ENCODE measurements at places on chromosomes 4 and X.

- no peaks in the 10 kb centered on the region for H3K27me3 ChIP-seq
- H3K4me3 ChIP-seq: no peak overlapping the region
- no peak overlapping the region for H3K27ac ChIP-seq
- no peaks in the 10 kb centered on the region for H3K36me3 ChIP-seq
Observed at GRCh38 chr4:106172861-106173260, 143.1 kb downstream of the TBCK start.

GRCh38 chrX:86002076-86002896 is 45.1 kb downstream of the CHM start:
- no peaks in the 10 kb centered on the region for H3K36me3 ChIP-seq
- H3K27me3 ChIP-seq: no peaks in the 10 kb centered on the region
- no peak overlapping the region for H3K4me3 ChIP-seq
- no peaks in the 10 kb centered on the region for H3K4me1 ChIP-seq
- no peak overlapping the region for H3K27ac ChIP-seq

DNA sequence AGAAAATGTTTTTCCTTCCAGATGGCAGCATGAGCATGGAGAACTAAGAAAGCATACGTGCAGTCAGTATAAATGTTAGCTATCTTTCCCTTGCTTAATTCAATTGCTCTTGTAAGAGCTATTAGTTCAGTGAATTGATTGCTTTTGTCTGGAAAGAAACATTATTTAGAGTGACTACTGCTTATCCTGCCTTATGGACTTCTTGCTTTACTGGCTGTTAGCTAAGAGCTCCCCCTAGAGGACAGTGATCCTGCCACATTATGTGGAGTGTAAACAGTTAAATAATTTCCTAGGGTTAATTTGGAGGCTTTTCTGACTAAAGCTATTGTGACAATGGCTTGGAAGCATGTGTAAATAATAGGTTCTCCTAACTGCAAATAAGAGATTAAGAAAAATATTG is 1402.4 kb downstream of the FAM133A start:
- no peaks in the 10 kb centered on the region for H3K36me3 ChIP-seq
- no peak overlapping the region for H3K4me3 ChIP-seq
- no peaks in the 10 kb centered on the region for H3K4me1 ChIP-seq
- no peak overlapping the region for H3K27ac ChIP-seq
- DNase-seq: no peak

DNA sequence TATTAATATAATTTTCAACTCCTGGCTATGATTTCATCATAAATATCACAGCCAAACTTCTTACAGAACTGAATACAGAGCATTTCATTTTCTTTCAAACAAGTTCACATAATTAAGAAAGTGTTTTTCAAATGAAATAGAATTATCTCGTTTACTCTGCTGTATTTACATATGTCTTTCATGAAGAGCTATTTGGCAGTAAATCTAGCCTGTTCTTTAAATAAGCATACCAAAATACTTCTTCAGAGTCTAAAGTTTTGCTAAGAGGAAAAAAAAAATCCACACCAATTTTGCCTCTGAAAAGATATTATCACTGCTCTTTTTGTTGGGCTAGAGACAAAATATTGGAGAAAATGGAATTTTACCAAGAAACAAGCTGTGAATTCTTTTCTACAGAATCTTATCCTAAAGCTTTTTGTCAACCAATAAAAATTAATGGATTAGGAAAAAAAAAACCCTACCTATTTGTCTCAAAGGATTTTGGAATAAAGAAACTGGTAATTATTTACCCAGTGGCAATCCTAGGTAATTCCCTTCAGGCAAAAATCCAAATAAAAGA is 287.9 kb upstream of the NR3C2 start:
- H3K4me1 ChIP-seq: no peaks in the 10 kb centered on the region
- no peaks in the 10 kb centered on the region for H3K27me3 ChIP-seq
- H3K4me3 ChIP-seq: no peak overlapping the region

DNA sequence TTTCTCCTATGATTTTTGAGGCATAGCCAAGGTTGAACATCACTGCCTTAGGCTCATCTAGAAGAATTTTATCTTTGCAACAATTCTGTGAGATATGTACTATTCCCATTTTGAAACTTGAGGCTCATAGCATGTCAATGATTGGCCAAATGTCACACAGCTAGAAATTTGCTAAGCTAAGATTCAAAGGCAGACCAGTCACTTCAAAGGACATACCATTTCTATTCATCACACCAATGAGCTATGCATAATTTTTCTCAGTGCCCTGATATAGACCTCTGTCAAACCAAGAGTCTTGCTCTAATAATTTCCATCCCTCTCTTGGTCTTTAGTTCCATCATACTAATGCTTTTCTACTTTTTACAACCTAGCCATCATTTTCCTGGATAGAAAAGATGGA is 27.6 kb upstream of the SERTM2 start:
- no peak overlapping the region for H3K4me3 ChIP-seq
- DNase-seq: no peak
- H3K27me3 ChIP-seq: no peaks in the 10 kb centered on the region

- peaks cover 52% of the 10 kb centered on the region for H3K36me3 ChIP-seq
- H3K27me3 ChIP-seq: no peaks in the 10 kb centered on the region
- H3K27ac ChIP-seq: no peak overlapping the region
- peaks cover 11% of the 10 kb centered on the region for H3K4me1 ChIP-seq
- no peak overlapping the region for H3K4me3 ChIP-seq
Observed at GRCh38 chr4:82866706-82867385, 24.1 kb downstream of the SEC31A start.

DNA sequence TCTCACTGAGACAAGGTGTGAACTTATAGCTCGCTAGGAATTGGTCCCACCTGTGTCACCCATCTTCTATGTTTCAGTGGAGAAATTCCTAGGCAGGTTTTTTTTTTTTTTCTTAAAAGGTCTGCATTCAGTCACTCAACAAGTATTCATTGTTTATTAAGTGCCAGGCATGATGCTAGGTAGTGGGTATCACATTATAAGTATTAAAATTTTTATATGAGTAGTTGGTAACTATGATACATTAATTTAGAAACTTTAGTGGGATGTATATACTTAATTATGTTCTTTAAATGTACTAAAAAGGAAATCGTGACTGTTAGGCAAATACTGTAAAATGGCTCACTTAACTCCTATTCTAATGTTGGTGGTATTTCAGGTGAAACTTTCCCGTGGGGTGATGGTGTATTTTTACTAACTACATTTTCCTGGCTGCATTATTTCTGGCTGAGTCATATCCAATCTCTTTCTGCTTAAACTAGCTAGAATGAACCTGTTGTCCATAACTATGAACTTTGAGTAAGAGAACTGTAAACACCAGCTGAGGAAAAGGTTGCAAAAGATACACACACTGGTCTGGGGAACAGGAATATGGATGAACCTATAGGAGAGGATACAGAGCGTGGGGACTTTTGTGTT is 49.3 kb upstream of the MED14 start:
- no peak overlapping the region for H3K27ac ChIP-seq
- H3K36me3 ChIP-seq: no peaks in the 10 kb centered on the region

GRCh38 chr4:125705681-125706080 is 390.9 kb downstream of the FAT4 start:
- no peak for DNase-seq
- H3K27me3 ChIP-seq: no peaks in the 10 kb centered on the region
- H3K27ac ChIP-seq: no peak overlapping the region
- no peaks in the 10 kb centered on the region for H3K36me3 ChIP-seq

DNA sequence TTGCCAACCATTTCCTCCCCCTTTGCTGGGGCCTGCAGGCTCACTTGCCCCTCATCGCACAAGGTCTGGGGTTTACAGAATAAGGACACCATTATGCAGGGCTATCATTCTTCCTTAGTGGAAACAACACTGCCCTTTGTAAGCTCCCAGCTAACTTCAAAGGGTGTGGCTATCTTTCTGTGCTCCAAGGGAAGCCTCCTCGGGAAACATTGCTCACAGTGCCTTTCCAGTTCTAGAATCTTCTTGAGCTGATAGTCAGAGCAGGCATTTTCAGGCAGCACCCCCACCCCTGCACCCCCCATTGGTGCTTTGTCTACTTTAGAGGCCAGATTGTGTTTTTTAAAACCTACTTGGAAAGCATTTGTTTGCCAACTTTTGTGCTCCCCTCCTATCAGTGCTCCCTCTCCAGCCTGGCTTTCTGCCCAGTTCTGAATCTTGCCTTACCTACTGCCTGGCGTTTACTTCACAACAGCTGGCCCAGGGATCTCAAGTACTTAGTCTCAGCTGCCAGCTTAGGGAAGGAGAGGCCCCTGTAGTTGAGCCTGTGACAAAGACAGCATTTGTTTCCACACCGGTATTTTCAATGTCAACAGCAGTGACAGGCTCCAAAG is 53.5 kb downstream of the PLAC1 start:
- no peaks in the 10 kb centered on the region for H3K36me3 ChIP-seq
- no peaks in the 10 kb centered on the region for H3K4me1 ChIP-seq
- DNase-seq: no peak
- no peak overlapping the region for H3K4me3 ChIP-seq
- H3K27ac ChIP-seq: no peak overlapping the region

GRCh38 chr4:113691676-113692075 is 69.9 kb downstream of the CAMK2D start:
- no peaks in the 10 kb centered on the region for H3K27me3 ChIP-seq
- H3K4me1 ChIP-seq: peaks cover 13% of the 10 kb centered on the region
- DNase-seq: no peak
- no peak overlapping the region for H3K27ac ChIP-seq
- no peaks in the 10 kb centered on the region for H3K36me3 ChIP-seq
- no peak overlapping the region for H3K4me3 ChIP-seq

GRCh38 chr4:84968925-84969324 is 2.4 kb upstream of the WDFY3 start:
- no peak overlapping the region for H3K27ac ChIP-seq
- DNase-seq: no peak
- H3K4me3 ChIP-seq: no peak overlapping the region
- no peaks in the 10 kb centered on the region for H3K36me3 ChIP-seq

- no peaks in the 10 kb centered on the region for H3K4me1 ChIP-seq
- no peak overlapping the region for H3K4me3 ChIP-seq
- no peaks in the 10 kb centered on the region for H3K36me3 ChIP-seq
- no peaks in the 10 kb centered on the region for H3K27me3 ChIP-seq
- no peak overlapping the region for H3K27ac ChIP-seq
- DNase-seq: no peak
Observed at GRCh38 chrX:25202827-25203226, 187.1 kb upstream of the ARX start.

DNA sequence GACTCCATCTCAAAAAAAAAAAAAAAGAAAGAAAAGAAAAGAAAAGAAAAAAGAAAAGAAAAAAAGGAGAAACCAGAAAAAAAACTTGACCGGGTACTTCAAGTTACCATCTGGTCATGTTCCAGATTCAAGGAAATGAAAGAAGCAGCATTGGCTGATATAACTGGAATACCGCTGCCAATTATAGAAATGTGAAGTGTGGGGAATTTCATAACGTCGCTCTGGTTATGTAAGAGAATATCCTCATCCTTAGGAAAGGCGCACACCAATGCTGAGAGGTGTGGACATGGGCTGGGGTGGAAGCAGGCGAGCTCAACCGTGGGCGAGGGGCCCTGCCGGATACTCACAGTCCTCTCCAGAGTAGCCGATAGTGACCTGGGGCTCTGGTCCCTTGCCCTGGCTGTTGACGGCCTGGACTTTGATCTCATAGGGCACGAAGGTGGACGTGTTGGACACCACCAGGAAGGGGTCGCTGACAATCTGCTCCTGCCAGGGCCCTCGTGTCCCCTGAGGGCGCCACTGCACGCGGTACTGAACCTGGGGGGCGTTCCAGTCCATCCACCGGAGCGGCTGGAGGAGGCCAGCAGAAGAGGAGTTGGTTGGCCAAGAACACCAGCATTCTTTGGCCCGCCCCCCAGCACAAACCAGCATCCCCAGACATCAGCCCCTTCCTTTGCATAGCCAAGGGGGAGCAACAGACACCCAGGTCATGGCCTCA is 19.5 kb downstream of the L1CAM start:
- no peaks in the 10 kb centered on the region for H3K36me3 ChIP-seq
- no peaks in the 10 kb centered on the region for H3K27me3 ChIP-seq
- no peak overlapping the region for H3K4me3 ChIP-seq

GRCh38 chr4:25856756-25857155 is 6.0 kb downstream of the SEL1L3 start:
- no peaks in the 10 kb centered on the region for H3K27me3 ChIP-seq
- no peak for DNase-seq
- H3K4me3 ChIP-seq: no peak overlapping the region
- no peak overlapping the region for H3K27ac ChIP-seq
- no peaks in the 10 kb centered on the region for H3K36me3 ChIP-seq

- H3K36me3 ChIP-seq: no peaks in the 10 kb centered on the region
- no peak for DNase-seq
- H3K27ac ChIP-seq: no peak overlapping the region
- no peak overlapping the region for H3K4me3 ChIP-seq
- no peaks in the 10 kb centered on the region for H3K27me3 ChIP-seq
Observed at GRCh38 chrX:109927663-109928273, 75.1 kb upstream of the TMEM164 start.

DNA sequence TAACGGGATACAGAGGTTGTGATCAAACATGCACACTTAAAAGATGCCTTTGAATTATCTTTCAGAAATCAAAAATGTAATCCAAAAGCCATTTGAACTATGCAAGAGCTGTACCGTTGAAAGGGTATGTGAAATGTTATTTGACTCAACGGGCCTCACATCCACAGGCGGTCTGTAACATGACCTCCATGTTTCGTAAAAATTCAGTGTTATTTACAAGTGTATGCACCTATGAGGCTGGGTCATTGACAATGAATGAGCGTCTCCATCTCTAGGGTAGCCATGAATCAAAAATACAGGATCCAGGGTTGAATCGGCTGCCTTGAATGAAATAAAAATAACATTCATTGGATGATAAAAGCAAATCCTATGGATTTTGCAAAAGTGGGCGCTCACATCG is 100.1 kb downstream of the CRLF2 start:
- H3K27me3 ChIP-seq: no peaks in the 10 kb centered on the region
- H3K27ac ChIP-seq: no peak overlapping the region
- DNase-seq: no peak
- no peak overlapping the region for H3K4me3 ChIP-seq
- H3K36me3 ChIP-seq: no peaks in the 10 kb centered on the region
- H3K4me1 ChIP-seq: no peaks in the 10 kb centered on the region
